Brain microvascular endothelial cell (primary cell): ENCODE measurements at places on chromosomes 11 and 22.

GRCh38 chr11:95595541-95595940, 194.0 kb downstream of the FAM76B start:
- DNase-seq: no peak

GRCh38 chr11:59437770-59438169, 1.5 kb downstream of the OR5A1 start:
- no peak for DNase-seq

DNA sequence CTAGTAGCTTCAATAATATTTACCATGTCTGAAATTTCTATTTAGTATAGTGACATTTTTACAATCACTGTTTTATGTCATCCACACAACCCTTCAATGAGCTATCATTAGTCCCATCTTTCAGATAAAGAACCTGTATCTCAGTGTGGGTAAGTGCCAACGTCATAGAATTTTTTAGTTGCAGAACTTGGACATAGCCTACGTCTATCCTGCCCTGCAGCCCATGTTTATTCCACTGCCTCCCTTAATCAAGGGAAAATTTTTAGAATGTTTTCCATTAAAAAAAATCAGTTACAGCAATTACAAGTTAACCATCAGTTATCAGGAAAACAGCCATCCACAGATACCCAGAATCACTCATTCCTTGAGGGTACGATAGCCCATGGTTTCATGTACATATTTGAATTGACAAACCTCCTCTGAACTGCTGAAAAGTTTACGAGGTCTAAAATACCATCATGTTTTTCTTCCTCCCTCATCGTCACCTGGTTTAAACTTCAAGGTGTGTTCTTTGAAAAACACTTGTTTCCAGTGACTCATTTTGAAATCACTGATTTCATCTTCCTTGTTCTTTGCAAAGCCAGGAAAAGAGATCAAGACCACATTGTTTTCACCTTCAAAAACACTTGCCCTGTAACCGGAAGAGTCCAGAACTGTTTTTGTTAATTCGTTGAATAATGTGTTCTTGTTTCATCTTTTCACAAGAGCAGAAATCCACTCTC, 100.9 kb downstream of the FAM76B start:
- DNase-seq: no peak

GRCh38 chr22:30637701-30638114, 2.1 kb downstream of the SLC35E4 start:
- no peak for DNase-seq

DNA sequence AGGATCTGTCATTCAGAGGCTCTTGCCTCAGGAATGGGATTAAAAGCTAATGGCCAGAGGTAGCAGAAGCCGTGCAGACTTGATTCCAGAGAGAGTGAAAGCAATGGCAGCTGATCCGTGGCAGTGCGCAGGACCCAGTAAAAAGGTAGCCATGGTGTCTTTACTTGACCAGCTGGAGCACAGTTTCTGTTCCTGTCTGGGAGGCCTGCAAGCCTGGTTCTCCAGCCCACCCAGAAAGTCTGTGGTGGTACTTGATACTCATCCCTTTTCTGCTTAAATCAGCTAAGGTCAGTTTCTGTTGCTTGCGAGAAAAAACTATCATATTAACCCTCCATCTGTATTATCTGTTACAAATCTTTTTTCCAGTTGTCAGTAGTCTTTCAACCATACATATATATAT, 86.7 kb downstream of the RPS6KA4 start:
- DNase-seq: no peak

DNA sequence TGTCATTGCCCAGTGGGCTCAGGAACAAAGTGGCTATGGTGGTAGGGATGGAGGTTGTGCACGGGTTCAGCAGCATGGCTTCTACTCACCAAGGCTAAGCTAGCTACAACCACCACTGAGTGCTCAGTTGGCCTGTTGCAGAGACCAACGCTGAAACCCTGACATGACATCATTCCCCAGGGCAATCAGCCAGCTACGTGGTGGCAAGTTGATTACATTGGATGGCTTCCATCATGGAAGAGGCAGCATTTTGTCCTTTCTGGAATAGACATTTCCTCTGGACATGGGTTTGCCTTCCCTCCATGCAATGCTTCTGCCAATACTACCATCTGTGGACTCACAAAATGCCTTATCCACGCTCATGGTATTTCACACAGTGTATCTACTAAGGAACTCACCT, 634.3 kb downstream of the OPCML start:
- DNase-seq: peak; percentile 76
